ENCODE measurements at places on chromosomes 11 and 22. TPM values are rescaled to one million over a fixed set of nuclear protein-coding genes. Genes with fewer than 3 reads are reported as not detected.

TOMT gene
- not detected for total RNA-seq

STK33 gene
- 0.57 TPM for total RNA-seq

CHST1 gene
- total RNA-seq = 0.37 TPM

SCARF2 gene
- total RNA-seq = 18.8 TPM

AMPD3 gene
- total RNA-seq = 5.2 TPM

ROBO4 gene
- 0.46 TPM for total RNA-seq
